ENCODE measurements at places on chromosomes 1 and 21.
A peak's percentile ranks its signal among the peaks of the same experiment; 100 is the strongest.

GRCh38 chr1:43688594-43689000, 18.7 kb upstream of the ST3GAL3 start:
- peak; percentile 88 for DNase-seq

GRCh38 chr1:111735858-111736544, 3.2 kb downstream of the INKA2 start:
- DNase-seq: no peak

DNA sequence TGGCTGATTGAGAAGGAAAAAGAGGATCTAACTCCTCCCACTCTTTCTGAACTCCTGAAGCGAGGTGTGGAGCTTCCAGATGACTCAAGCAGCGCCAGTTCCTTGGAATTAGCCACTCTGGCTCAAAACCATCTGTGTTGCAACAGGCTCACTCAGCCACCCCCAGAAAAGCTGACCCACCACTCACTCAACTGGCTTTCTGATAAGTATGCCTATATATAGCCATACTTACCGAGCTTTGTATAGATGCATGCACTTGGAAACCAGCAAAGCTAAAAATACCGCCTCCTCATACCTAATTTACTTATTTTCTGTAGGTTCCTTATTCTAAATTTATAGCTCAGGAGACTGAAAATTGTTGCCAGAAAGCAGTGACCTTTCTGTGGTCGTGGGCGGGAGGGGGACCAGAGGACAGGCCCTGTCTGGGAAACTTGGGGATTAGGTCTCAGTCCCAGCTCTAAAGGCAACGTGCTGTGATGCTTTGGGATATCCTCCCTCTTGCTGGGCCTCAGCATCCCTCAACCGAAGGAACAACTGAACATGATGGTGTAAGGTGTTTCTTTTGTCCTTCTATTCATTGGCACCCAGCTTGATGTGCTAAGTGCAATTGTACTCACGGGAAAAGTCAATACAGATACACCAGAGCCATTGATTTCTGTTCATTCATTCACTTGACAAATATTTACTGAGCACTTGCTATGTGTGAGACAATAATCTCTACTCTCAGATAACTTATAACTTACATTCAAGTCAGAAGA, 65.7 kb downstream of the NENF start:
- no peak for DNase-seq

DNA sequence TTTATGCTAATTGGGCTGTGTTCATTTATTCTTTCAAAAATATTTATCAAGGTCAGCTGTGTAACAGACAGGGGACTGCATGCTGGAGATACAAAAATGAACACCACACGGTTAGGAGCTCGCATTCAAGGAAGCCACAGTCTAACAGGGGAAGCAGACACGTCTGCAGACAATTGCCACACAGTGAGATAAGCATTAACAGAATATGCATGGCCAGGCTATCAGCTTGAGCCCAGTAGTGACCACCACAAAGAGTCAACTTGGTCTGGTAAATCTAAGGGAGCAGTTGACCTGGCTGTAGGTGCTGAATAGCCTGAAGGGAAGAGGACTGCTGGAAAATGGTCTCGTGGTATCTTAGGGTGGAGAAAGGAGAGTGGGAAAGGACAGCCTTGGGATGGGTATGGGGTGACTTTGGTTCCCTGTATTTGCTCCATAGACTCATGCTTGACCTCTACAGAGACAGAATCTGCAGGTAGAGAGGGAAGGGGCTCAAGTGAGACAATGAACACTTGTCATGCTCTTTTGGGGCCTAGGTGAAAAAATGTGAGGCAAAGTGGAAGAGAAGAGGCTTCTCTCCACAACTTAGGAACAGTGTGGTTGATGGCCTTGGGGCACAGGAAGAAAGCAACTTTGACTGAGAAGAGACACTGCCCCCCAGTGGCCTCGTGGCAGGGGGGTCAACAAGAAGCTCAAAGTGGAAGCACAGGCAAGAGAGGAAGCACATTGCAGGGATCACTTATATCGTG, 7.6 kb upstream of the NPL start:
- no peak for DNase-seq

GRCh38 chr1:204871405-204872037, 859 bp downstream of the NFASC start:
- no peak for DNase-seq

GRCh38 chr1:45013551-45014209, 1.6 kb downstream of the UROD start:
- DNase-seq: no peak

DNA sequence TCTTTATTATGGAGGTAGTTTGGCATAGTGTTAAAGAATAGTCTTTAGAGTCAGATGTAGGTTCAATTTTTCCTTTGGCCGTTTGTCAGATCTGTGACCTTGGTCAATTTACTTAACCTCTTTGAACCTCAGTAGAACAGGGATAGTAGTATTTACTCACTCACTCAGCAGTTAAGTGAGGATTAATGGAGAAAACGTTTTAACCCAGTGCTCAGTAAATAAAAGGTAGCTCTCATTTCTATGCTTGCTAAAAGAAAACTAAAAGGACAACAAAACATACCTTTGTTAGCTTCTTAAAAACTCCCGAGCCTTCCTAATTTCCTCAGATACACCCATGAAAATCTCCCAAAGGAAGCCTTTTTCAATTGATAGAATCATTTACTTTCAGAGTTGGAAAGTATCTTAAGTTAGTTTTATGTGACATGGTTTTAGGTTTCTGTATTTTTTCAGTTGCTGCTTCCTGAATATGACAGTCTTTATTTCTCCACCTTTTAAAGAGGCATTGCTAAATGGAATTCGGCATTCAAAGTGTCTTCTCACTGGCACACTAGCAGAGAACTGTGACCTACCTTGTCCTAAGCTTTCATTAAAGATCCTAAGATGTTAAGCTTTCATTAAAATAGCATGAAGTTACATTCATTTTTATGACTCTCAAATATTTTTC, 7.8 kb downstream of the ABCD3 start:
- no peak for DNase-seq

GRCh38 chr1:214506972-214507431, 44.4 kb downstream of the PTPN14 start:
- no peak for DNase-seq

GRCh38 chr1:184860535-184860934, 105.9 kb upstream of the EDEM3 start:
- DNase-seq: no peak

GRCh38 chr1:235697508-235697907, 47.9 kb upstream of the GNG4 start:
- no peak for DNase-seq

- DNase-seq: no peak
Measured at GRCh38 chr1:183073320-183073719, 50.1 kb downstream of the LAMC1 start.

DNA sequence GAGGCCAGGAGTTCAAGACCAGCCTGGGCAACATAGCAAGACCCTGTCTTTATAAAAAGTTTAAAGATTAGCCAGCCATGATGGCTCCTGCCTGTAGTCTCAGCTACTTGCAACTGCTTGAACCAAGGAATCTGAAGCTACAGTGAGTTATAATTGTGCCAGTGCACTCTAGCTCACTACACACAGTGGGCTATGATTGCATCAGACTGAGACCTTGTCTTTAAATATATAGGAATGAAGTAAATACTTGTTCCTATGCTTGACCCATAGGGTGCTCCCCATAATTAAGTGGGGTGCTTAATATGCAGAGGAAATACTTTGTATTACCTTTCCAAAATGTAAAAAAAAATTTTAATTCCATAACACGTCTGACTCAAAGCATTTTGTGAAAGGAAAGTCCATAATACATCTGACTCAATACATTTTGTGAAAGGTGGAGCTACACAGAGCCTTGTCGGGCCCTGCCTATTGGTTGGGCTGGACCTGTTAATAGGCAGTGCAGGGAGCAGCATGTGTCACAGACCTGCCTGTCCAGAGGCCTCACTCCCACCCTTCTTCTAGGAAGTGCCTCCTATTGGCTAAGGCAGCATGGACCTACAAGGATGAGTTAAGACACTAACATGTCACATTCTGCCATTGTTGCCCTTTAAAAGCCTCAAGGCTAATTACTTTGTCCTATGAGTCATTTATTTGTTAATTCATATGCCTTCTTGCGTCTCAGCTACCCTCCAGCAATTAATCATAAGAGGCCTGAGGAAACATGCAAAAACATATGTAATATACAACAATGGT, 33.6 kb downstream of the CD58 start:
- DNase-seq: peak; percentile 8

- no peak for DNase-seq
Measured at GRCh38 chr1:163528710-163529348, 207.1 kb downstream of the NUF2 start.

DNA sequence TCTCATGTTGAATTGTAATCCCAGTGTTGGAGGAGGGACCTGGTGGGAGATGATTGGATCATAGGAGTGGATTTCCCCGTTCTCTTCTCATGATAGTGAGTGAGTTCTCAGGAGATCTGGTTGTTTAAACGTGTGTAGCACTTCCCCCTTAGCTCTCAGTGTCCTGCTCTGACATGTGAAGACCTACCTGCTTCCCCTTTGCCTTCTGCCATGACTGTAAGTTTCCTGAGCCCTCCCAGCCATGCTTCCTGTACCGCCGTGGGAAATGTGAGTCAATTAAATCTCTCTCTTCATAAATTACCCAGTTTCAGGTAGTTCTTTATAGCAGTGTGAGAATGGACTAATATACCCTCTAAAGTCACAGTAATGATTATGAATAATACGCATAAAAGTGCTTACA, 248.4 kb upstream of the LRRC7 start:
- DNase-seq: no peak

DNA sequence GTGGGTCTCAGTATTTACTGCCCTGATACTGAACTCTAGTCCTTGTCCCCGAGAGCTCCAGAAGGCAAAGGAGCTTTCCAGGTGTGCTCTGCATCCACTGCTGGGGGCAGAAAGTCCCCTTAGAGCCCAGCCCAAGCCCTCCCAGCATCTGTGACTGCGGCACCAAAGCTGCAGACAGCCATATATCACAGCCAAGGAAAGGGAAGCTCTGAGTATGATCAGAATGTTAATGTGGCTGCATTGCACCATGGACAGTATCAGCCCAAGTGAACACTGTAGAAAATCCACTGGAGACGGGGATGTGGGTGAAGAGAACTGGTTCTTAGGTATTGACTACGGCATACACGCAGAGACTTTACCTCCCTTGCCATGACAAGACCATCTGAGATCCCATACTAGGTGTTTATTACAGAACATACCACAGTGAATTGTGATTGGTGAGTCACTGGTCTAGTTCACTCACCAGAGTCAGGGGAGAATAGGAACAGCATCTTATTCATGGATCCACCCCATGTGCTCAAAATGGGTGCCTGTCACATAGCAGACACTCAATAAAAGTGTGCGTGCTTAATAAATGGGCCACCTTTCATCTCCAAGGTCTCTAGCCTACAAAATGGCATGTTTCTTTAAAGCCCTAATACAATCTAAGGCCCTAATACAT, 170.3 kb downstream of the HHIPL2 start:
- no peak for DNase-seq

GRCh38 chr1:231924180-231924579, 297.6 kb downstream of the DISC1 start:
- no peak for DNase-seq

DNA sequence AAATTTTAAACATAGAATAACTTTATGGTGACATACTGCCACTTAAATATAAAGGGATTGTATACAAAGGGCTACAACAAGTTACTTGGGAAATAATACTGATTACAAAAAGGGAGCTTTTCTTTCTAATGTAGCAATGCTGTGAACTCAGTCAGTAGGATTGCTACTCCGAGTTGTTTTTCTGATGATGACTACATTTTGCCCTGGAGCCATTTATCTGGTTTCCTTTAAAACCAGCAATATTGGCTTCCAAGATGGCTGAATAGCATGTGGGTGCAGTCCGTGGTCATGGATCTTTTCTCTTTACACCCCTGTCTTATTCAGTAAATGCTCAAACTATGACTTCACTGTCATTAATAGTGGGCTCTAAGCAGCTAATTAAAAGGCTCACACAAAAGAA, 92.6 kb upstream of the NEK7 start:
- no peak for DNase-seq

GRCh38 chr1:236685917-236686814, at the start of gene ACTN2:
Gene ACTN2 (plus strand): TSS chr1:236686499. CDS start chr1:236686674, 175 bp downstream.
- DNase-seq: no peak

GRCh38 chr1:244199902-244200301, 148.8 kb downstream of the ZBTB18 start:
- no peak for DNase-seq

GRCh38 chr1:235057385-235058306, 71.0 kb downstream of the TOMM20 start:
- no peak for DNase-seq

DNA sequence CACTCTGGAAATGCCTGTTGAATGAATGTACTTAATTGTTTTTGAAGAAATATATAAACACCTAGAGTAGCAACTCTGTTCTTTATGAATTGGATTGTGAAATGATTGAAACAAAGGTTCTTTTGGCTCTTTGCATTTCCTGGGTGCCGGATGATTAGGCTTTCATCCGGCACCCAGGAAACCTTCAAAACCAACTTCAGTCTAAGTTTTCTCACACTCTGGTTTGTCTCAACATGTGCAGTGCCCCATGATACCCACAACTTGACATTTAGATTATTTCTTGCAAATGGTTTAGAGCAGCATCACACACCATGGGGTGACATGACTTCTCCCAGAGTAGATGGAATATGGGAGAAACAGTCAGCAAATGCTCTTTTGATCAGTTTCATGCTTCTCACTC, 354.9 kb downstream of the BARHL2 start:
- DNase-seq: no peak

- DNase-seq: no peak
Measured at GRCh38 chr1:96206451-96206850, 515.1 kb upstream of the PTBP2 start.
